AG04449 (cell line): ENCODE measurements at places on chromosomes 4 and X.

- DNase-seq, result no peak
These were observed 1.0 kb downstream of the SHISA3 start for GRCh38 chr4:42398171-42398870.

DNA sequence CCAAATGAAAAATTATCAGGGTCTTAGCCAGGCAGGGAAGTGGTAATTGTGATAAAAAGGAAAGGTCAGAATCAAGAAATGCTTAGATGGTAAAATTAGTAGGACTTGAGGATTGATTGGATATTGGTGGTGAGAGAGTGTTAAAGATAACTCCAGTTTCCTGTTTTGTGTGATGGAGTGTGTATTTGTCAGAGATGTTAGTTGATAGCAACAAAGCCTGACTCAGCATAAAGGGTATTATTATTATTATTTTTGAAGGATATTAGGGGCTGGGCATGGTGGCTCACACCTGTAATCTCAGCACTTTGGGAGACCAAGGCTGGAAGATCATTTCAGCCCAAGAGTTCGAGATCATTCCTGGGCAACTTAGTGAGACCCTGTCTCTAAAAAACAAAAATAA, 23.6 kb upstream of the OGT start:
- DNase-seq, result no peak

DNA sequence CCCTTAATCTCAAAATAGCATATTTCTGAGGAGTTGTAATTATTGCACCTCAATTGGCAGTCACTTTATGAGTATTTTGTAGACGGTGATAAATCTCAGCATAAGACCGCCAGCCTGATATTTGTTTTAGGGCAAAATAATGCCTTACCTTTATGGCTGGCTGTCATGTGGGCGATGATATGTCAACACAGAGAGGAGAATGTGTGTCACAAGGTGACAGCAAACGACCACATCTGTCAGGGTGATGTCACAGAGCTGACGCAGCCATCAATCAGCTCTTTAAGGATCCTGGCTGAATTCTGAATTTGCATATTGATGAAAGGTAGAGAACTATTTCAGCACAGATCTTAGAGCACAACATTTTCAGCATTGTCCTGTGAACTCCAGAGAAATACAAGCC, 209.7 kb downstream of the CEP135 start:
- DNase-seq, result no peak

- no peak for DNase-seq
These were observed 80.8 kb upstream of the IQCM start for GRCh38 chr4:149896432-149896831.

DNA sequence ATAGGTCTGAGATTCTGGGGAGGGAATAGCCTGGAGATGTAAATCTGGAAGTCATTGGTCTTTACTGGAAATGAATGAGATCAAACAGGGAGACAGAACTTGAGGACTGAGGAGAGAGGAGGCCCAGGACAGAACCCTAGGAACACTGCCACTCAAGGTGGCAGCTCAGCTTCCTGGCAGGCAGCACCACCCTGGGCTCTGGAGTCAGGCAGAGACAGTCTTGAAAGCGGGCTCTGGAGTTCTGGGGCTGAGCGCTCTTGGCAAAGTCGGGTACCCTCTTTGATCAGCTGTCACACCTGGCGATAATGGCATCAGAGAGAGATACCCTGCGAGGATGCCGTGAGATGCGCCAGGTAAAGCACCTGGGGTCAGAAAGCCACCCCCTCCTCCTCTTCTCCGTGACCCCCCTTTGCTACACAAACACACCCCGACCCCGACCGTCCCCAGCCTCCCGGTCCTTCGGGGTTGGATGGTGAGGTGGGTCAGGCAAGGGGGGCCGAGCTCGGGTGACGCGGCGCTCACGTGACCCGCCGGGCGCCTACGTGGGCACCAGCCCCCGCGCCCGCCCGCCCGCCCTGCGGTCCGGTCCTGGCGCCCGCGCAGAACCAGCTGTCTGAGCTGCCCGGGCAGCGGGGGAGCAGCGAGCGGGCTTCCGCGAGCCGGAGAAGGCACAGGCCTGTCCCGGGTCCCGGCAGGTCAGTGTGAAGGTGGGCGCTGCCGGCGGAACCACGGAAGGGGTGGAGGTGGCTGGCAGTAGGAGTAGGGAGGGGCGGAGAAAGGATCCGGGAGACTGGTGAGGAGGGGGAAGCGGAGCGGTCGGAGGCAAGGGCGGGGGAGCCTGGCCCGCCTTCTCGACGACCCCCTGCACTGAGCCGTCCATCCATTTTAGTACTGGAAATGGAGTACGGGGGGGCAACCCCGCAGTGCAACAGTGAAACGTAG, at the start of gene TCEAL3:
TSS of gene TCEAL3 (plus strand) at position 600 of the 942 bp plus-strand sequence. CDS start 1,102 bp downstream, outside the sequence.
- no peak for DNase-seq

DNA sequence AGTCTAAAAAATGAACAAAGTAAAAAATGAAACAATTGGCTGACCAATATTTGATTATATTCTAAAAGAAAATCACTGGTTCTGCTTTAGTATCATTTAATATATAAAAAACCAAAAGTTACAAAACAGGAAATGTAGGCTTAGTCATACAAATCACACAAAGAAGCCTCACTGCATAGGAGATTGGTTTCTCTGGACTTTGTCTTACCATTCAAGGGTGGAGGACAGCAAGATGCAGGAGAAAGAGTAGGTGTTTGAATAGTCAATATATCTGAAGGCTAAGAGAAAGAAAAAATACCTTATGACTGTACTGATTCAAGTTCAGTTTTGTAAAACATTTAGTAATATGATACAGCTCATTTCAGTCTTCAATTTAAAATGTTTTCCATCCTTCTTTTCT, 28.6 kb upstream of the TAF9B start:
- no peak for DNase-seq

GRCh38 chr4:188400451-188400850, 261.2 kb downstream of the TRIML1 start:
- DNase-seq, result no peak

DNA sequence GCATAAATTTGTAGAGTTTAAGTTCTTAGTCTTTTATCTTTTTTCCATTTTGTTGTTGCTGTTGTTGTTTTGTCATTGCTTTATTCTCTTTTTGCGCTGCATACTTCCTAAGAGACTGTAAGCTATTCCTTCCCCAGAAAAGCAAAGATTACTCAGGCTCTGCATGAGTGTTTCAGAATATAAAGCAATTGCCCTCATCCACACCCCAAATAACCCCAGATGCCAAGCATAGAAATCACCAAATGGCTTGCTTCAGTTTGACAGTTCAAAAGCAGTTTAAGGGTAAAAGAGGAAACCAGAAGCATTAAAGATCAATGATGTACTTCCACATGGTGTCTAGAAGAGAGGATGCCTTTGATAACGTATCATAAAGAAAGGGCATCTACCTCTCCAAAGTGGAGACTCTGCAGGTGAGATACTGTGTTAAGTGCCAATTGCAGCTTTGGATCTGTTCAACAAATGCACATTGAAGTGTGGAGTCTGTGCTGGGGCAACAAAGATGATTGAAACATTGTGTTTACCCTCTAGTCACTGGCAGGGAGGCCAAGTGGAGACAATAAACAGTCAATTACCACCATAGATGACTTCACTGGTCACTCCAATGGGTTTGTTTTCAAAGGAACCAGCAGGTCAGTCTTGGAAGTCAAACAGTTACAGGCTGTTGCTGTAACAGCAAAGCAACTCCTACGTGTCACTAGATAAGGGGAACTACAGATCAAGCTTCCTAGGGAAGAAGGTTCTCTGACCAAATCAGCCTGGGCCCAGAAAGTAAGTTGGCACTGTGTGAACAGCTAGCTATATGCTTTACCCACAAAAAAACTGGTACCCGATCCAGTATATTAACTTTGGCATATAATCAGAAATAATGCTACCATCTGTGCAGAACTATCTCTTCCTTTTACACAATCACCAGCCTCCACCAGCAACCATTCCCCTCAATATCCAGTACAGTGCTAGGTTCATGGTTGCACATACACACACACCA, 40.6 kb upstream of the IL21 start:
- DNase-seq, result no peak

- DNase-seq, result no peak
These were observed 191.8 kb downstream of the ADAM29 start for GRCh38 chr4:175109933-175110332.

- DNase-seq, result no peak
These were observed 54.9 kb downstream of the F8 start for GRCh38 chrX:154967603-154968002.

DNA sequence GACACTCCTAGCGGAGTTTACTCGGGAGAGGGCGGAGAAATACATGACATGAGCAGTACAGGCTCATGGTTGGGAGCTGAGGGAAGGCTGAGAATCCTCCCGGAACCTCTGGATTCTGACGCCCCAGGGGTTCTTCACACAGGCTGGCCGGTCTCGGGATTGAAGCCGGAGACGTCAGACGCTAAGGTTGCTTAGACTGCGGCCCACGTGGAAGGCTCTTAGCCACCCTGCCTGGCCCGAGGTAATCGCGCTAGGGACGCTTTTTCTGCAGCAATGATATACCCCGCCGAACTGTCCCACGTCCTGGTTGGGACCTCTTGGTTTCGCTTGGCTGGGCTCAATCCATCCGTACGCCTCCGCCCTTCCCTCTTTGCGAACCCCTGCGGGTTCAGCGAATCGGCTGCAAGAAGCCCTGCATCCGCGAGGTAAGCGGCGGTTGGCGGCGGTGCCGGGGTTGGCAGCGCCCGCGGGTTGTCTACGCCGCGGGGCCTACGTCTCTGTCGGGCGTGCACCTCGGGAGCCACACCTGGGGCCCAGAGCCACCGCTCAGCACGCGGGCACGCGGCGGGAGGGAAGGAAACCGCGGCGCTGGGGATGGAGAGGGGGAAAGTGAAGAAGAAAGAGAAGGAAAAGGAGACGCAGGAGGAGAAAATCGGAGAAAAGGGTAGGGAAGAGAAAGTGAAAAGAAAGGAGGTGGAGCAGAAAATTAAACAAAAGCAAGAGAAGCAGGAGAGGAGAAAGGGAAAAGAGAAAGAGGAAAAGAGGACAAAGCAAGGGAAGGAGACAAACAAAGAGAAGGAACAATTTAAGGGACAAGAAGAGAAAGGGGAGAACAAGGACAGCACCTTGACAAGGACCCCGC, at the start of gene ARL9:
TSS of gene ARL9 (plus strand) at position 523 of the 862 bp plus-strand sequence. CDS start at position 595, 72 bp downstream.
- no peak for DNase-seq

GRCh38 chr4:73916172-73916925, 47.2 kb downstream of the CXCL1 start:
- no peak for DNase-seq

DNA sequence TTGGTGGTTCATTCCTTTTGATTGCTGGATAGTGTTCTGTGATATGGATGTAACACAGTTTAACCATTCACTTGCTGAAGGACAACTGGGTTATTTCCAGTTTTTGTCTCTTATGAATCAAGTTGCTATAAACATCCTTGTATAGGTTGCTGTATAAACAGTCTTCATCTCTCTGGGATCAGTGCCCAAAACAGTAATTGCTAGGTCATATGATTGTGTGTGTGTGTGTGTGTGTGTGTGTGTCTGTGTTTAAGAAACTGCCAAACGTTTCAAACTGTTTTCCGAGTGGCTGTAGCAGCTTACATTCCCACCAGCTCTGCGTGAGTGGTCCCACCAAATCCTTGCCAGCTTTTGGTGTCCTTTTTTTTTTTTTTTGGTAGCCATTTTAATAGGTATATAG, 60.4 kb downstream of the F11 start:
- DNase-seq, result no peak

DNA sequence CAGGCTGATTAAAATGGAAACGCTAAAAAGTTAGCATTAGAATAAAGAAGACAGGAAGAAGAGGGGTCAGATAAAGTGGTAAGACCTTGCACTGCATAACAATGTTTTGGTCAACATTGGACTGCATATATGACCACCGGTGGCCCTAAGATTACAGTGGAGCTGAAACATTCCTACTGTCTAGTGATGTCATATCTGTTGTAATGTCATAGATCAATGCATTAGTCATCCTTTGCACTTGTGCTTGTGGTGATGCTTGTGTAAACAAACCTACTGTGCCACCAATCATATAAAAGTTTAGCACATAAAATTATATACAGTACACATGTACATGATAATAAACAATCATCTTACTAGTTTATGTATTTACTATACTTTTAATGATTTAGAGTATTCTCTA, 73.0 kb downstream of the TMEM165 start:
- DNase-seq, result no peak

DNA sequence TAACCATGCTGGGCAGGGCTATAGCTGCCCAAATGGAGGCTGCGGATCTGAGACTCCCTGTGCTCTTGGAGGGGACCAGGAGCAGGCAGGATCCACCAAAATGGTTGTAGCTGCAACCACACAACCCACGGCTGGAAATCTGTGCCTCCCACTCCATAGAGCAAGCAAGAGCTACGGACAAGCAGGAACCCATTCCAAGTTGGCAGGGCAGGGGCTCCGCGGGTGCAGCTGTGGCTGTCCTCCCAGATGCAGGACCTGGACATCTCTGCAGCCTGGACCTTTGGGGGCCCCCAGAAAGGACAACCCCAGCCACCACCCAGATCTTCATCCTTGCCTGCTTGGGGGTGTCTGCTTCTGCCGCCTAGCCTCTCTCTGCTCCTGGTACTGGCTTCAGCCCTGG, 154.1 kb upstream of the TRAM1L1 start:
- DNase-seq, result no peak

GRCh38 chr4:157282019-157282418, 61.5 kb downstream of the GRIA2 start:
- no peak for DNase-seq

DNA sequence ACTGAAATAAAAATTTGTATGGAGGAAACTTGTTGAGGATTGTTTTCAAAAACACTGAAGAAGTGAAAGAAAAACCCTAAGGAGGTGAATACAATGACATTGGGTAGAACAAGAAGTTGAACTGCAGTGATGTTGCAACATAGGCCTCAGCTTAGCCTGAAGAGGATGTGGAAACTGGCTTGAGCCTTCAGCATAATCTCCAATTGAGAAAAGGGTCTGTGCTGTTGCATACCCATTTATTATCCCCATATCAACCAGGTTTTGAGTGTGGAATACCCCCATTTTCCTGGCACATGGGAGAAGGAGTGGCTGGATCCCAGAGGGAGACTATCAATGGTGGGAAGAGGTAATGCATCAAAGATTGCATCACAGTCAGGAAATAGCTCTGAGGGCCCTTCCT, 695.0 kb upstream of the HS3ST1 start:
- DNase-seq, result no peak

DNA sequence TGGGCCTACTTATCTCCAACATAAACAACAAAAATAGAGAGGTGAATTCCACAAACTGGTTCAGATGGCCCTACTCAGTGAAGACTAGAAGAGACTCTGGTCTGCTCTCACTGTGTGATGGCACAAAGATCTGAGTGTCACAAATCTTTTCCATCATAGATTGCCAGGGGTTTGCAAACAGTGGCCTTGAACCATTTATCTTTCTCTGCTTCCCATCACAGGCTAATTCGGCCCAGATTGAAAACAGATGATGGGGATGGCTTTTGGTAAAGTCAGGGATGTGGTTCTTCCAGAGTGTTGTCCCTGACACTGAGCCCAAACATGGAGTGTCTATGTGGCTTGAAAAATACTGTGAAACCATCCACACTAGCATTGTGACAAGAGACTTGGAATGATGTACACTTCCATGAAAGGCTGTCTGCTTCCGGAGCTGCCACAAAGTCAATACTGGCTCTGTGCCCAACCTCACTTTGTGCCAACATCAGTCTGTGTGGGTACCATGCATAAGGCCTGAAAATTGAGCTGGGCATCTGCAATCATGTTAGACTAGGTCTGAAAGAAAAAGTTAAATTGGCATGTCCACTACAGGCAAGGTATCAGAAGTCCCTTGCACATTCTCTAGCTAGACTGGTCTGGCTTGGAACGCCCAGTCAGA, 25.2 kb upstream of the PLAC1 start:
- no peak for DNase-seq

GRCh38 chr4:141102367-141102766, 30.9 kb downstream of the RNF150 start:
- peak; percentile 36 for DNase-seq

- no peak for DNase-seq
These were observed 86.8 kb upstream of the AFAP1 start for GRCh38 chr4:8026453-8026852.
